ENCODE measurements at places on chromosomes 4 and X. TPM values are rescaled to one million over a fixed set of nuclear protein-coding genes. Genes with fewer than 3 reads are reported as not detected.
A peak's percentile ranks its signal among the peaks of the same experiment; 100 is the strongest.

DNA sequence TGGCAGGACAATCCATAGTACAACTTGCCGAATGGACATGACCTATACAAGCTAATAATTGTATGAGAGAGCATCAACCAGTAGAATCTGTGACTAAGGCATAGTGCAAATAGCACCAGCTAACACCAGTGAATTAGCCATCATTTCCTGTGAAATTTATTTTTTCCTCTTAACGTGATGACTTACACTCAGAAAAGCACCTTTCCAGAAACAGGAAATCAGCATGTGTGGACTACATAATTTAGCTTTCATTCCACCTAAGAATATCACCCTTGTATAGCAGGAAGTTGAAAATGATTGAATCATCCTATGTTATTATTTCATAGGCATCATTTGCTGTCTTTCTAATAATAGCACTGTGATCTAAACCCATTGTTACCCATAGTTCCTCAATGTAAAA lies 1393.4 kb upstream of the PCDH7 start:
- no peak for DNase-seq

DNA sequence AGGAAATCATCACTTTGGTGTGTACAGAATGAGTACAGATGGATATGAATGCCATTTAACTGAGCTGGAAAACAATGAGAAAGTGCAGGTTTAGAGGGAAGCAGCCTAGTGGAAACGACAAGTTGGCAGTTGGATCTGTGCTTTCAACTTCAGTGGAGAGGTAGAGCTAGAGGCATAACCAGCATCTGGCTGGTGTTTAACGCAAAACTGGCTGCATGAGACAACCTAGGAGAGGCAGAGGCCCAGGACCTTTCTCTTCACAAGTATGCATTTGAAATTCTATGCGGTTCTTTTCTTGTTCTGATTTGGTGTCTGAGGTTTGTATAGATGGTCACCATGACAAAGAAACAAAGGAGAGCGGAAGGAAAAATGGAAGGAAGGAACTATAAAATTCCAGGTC lies 63.1 kb downstream of the ANXA5 start:
- no peak for DNase-seq

GRCh38 chr4:102246416-102246815 lies 98.9 kb downstream of the SLC39A8 start:
- no peak for DNase-seq

DNA sequence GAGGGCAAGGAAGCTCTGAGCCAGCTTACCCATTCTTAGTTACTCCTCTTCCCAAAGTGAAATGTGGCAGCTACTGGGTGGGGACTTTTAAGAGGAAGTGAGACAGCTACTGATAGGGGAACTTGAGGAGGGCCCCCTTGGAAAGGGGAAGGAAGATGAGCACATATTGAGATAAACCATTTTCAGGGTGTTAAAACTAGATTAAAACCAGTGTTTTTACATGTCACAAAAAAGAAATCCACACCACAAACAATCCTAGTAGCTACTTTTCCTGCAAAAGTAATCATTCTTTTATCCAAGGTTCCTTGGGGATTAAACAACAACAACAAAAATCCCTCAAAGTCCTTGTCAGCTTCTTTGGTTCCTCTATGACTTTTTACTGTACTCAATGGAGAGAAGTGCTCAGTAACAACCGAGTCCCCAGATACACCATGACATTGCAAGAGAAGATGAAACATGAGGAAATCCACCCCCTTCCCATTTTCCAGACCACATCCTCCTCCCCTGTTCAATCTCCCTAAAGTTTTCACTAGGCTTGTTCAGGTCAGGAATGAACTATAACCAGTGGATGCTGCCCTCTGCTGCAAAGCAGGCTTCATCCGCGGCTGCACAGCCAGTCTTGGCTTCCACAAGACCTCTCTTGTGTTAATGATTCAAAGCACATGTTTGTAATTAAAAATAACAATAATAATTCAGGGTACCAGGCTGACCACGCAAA lies 113.5 kb upstream of the TMEM164 start:
- no peak for DNase-seq

GRCh38 chr4:47531241-47531953 lies 46.3 kb downstream of the ATP10D start:
- no peak for DNase-seq

GRCh38 chrX:3461397-3462165 lies 115.1 kb upstream of the MXRA5 start:
- DNase-seq = no peak

- DNase-seq = no peak
Measured at GRCh38 chrX:39974270-39974669, 123.5 kb downstream of the BCOR start.

DNA sequence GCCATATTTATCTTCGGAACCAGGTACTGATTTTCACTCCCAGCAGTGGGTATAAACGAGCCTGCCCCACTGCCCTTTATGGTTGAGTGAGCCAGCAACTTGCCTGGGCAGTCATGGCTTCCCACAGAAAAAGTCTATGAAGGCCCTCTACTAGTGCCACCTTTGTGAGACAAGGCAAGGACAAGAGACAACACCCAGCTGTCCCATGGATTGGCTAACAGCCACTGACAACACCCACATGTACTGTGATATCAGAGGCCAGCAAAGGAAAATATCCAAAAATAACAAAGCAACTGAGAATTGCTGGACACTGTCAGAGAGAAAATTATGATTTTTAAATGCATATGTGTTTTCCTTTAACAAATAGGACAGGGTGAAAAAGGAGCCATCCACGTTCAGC lies 248.4 kb upstream of the TTC29 start:
- no peak for DNase-seq

DNA sequence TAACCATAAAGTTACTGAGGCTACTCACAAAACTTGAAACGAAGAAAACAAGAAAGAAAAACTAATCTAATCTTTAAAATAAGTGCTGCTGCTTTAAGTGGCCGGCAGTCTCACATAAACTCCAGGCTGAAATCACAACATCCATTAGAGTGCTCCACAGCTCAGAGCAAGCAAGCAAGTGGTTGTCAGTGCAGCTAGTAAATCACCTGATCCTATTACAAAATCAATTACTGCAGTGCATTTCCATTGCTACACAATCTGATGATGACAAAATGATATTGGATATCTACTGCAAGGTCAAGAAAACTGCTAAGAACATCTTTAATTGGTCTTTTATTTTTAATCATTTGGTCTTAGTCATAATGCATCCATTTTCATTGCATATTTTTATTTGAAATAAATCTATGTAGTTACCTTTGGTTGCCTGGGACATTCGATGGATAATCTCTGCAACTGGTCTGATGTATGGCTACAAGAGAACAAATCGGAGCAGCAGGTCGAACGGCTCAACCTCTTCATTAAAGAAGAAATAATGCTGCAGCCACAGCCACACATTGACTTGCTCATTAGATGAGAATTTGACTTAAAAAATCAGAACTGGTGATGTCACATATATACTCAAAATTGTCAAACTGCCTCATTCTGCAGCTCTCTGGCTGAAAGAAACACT lies 87.7 kb downstream of the FBXW7 start:
- no peak for DNase-seq

DNA sequence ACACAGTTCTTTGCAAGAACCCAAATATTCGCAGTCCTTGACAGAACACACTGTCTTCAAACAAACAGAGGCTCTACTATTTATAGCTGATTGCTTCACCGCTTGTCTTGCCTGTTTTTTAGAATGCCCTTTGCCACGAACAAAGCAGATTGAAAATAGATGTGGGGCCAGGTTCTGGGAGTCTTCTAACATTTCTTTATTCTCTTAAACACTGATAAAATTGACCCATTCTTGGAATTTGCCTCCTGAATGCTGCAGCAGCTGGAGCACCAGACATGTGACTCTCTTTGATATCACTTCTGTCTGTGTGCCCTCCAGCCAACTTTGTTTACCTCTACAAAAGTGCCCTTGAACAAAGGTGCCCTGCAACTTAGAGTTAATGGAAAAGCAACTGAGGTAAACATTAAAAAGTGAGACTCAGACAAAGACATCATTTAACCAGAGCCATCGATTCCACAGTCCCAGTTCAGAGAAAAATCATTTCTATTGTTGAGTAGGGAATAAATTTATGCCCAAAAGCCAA lies 64.2 kb upstream of the SPP1 start:
- DNase-seq = no peak

- DNase-seq = peak; percentile 51
Measured at GRCh38 chrX:9611436-9612145, 146.7 kb downstream of the TBL1X start.

- DNase-seq = no peak
Measured at GRCh38 chrX:120305531-120306141, 5.6 kb downstream of the TMEM255A start.

GRCh38 chrX:2614911-2615310 lies 76.2 kb upstream of the CD99 start:
- DNase-seq = no peak

- DNase-seq = no peak
Measured at GRCh38 chr4:27913738-27914137, 1053.1 kb downstream of the STIM2 start.

DNA sequence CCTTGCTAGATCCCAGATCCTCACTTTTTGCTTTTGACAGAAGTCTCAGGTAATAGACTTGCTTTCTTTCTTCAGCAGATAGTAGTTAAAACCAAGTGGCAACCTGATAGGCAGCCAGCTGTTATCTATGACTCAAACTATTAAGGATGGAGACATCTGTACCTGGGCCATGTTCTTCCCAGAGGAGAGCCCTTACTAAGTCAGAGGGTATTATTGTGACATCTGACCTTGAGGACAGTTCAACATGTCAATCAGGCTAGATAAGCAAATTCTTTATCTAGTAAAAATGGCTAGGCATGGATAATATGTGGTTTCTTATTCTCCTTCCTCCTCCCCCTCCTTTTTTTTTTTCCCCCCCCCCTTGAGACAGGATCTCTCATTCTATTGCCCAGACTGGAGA lies 39.2 kb downstream of the TRIM2 start:
- DNase-seq = no peak

GRCh38 chr4:113086172-113086695 lies 36.8 kb downstream of the ANK2 start:
- no peak for DNase-seq

GRCh38 chr4:178086320-178086719 lies 644.1 kb upstream of the AGA start:
- DNase-seq = no peak

DNA sequence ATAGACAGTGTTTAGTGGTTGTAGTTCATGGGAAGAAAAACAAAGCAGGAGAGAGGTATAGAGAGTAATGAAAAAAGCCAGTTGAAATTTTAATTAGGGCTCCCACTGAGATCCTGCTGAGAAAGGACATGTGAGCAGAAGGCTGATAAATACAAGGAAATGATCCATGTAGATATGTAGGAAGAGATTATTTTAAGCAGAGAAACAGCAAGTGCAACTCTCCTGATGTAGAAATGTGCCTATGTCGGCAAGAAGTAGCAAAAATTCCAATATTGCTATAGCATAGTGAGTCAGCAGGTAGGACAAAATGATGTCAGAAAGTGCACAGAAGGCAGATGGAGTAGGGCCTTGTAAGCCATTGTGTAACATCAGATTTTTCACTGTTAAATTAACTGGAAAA lies 1027.3 kb downstream of the PCDH18 start:
- no peak for DNase-seq

GRCh38 chr4:51906167-51906958 lies 63.4 kb downstream of the DCUN1D4 start:
- DNase-seq = no peak

GRCh38 chr4:74453829-74454742 lies 9.2 kb downstream of the AREG start:
- no peak for DNase-seq

GRCh38 chrX:78105944-78106650 lies 2.0 kb downstream of the PGK1 start:
- no peak for DNase-seq

- no peak for DNase-seq
Measured at GRCh38 chr4:2061186-2062131, 2.3 kb downstream of the NAT8L start.

GRCh38 chr4:89439533-89439932 lies 131.9 kb upstream of the GPRIN3 start:
- DNase-seq = no peak

- DNase-seq = no peak
Measured at GRCh38 chrX:8741981-8742380, 10.0 kb upstream of the ANOS1 start.

DNA sequence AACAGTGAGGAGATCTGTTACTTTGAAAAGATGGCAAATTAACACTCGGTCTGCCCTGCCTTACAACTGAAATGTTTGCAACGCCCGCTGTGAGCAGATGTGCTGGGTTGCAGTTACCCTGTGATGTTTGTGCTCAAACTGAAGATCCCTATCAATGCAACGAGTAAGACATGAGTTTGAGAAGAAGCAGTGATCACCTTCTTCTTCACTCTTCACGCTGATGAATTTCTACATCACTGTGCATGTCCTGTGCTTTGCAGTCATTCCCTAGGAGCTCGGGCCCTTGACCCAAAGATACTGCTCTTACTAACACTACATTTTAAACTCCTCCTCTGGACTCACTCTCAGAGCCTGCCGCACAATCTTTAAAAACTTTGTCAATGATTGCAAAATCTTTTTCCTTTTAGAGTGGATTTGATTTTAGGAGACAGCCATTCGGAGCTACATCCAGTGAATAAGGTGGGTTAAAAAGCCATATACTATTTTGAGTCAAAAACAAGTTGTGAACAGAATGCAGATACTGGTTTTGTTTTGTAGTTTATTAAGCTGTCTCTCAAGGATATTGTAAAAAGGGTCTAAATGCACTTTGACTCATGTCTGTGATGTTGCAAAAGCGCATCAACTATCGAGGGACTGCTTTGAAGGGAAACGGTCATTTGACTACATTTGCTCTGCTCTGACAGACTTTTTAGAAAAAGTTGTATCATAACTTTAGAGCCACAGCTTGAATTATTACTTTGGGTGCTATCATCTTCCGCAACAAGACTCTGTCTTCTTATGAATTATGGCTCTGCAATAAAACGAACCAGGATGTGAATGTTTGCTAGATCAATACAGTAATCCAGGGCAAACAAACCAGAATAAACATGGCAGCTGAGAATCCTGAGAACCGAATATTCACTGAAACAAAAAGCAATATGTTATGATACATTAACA lies 5.7 kb upstream of the RHOH start:
- DNase-seq = no peak

PROM1 gene
- total RNA-seq = 1.3 TPM

ADAM29 gene
- not detected for total RNA-seq

SULT1E1 gene
- total RNA-seq = 11.1 TPM

CYTL1 gene
- not detected for total RNA-seq

CITED1 gene
- total RNA-seq = not detected

PCDH7 gene
- 1.5 TPM for total RNA-seq

CD40LG gene
- 0.15 TPM for total RNA-seq

MAGEE2 gene
- not detected for total RNA-seq

RIPPLY1 gene
- total RNA-seq = 0.75 TPM
